ENCODE measurements at places on chromosomes 2 and 18.

- no peak for DNase-seq
Observed at GRCh38 chr2:207428573-207428972, 101.2 kb upstream of the CREB1 start.

- peak; percentile 98 for DNase-seq
Observed at GRCh38 chr18:63882333-63883141, 5.0 kb upstream of the SERPINB2 start.

- no peak for DNase-seq
Observed at GRCh38 chr2:8490166-8490721, 191.6 kb upstream of the ID2 start.

DNA sequence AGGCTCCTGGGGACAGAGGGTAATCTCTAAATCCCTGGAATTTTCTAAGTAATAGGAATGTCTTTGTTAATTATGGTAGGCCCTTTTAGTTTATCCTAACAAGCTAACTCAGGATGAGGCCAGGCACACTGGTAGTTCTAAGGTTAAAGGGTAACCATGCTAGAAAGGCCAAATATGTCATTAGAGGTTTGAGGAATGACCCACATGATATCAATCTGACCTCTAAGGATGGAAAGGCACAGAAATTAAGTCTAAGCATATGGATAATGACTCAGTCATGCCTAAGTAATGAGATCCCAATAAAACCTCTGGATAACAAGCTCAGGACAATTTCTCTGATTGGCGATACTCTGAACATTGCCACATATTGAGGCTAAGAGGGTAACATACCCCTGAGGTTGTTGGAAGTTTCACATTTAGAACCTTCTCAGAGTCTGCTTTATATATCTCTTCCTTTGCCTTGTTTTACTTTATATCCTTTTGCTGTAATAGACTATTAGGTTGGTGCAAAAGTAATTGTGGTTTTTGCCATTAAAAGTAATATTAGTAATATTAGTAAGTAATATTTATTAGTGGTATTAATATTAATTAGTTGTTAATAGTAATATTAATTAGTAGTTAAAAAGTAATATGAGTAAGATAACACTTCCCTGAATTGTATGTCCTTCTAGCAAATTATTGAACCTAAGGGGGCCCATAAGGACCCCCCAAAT lies 806.3 kb upstream of the GCFC2 start:
- DNase-seq = no peak

GRCh38 chr2:120828066-120828465 lies 92.4 kb downstream of the GLI2 start:
- DNase-seq = no peak

DNA sequence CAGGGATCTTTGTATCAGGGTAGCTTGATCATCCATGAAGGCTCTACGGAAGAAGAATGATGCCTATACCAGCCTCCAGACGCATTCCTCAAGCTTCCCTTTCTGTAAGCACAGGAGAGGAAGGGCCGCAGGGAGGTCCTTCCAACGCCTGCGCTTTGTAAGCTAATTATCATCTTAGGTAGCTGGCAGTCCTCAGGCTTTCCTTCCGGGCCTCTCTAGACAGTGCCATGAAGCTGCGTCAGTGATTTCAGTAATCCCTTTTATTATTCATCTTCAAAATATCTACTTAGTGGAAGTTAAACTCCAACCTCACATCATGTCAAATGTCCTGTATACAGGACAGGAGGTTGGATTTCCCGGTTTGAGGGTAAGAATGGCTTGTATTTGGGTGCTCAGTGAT lies 92.3 kb downstream of the ETAA1 start:
- no peak for DNase-seq

GRCh38 chr18:21203542-21204241 lies 38.3 kb upstream of the GREB1L start:
- no peak for DNase-seq

GRCh38 chr2:16652296-16653082 lies 13.1 kb downstream of the CYRIA start:
- no peak for DNase-seq

GRCh38 chr2:219254590-219255201 lies 978 bp upstream of the TUBA4A start:
- DNase-seq = peak; percentile 16

- no peak for DNase-seq
Observed at GRCh38 chr18:34299828-34300227, 75.1 kb upstream of the NOL4 start.

DNA sequence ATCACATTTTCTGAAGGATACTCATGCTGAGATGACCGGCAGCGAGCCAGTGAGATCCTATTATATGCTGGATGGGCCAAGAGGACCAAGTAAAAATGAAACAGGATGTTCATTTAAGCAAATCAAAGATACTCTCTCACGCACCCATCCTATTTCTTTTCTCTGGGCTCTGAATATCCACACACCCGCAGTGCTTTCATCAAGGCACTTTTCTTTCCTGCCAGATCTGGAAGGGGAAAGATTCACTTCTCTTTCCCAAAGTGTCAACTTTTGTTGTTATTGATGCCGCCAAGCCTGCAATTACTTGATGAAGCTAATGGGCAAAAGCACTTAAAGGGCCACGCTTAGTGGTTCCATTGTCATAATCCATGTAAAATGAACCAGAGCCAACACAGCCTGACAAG lies 191.9 kb upstream of the CHAC2 start:
- DNase-seq = no peak
